NCI-H2171 treated with DMSO at 0.1 percent for 48 hours (cell line): ENCODE measurements at places on chromosomes 6 and 20.

DNA sequence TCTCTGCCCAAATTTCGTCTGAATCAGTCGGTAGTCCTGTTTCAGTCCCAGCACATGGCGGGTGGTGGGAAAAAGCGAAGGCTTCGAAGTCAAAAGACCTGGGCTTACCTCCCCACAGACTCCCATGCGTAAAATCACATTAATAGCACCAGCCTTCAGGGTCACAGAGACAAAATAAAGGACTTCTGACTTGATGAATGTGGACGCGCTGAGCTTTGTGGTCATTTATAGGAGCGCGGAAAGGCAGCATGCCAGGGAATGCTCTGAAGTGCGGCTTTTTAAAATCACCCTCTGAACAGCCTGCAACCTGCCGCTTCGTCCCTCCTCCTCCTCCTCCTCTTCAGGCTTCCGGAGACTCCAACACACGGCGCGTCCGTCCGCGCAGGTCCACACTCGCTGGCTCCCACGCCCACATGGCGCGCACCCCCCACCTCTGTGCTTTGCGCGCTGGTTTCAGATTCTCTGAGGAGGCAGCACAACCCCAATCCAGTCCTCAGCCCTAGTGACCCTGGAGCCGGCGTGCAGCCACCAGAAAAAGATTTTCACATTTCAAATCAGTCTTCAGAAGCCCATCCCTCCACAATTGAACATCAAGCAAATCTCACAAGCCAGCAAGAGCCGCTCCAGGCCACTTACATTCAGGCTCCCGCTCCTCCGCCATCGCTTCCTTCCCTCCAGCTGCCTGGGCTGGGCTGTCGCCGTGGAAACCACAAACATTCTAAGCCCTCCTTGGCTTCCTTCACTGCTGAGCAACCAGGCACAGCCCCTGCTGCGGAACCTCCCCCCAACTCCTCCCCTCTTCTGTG is at the start of gene C6orf118:
Gene C6orf118 (minus strand): TSS at position 680 of the 806 bp plus-strand sequence. CDS start 19 bp downstream, at position 661.
- DNase-seq, result peak; percentile 12

DNA sequence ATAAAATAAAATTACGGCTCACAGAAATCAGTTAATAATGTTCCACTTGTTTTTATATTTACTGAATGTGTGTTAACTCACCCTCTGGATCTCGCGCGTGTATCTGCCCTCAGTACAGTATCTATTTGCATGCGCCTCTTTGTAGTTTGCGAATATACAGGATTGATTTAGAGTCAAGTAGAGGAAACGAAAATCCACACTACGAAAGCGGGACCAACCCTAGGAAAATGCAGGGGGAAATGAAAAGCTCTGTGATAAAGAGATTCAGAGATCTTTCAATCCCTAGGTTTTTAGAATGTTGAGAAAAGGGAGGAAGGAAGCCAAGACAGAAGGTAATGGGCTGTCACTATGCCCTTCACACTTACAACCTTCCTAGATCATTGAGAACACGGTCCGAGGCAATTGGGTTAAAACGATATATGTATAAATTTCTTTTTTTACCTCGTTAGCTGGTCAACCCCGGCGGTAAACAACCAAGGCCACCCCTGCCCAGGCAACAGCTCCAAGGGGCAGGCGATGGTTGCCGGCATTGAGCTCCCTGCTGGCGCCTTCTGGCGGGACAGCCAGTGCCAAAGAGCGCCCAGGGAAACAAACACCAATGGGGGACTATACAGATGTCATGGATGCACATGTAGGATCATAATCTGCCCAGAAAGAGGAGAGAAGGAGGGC is 792 bp upstream of the FUT9 start:
- peak; percentile 94 for DNase-seq

DNA sequence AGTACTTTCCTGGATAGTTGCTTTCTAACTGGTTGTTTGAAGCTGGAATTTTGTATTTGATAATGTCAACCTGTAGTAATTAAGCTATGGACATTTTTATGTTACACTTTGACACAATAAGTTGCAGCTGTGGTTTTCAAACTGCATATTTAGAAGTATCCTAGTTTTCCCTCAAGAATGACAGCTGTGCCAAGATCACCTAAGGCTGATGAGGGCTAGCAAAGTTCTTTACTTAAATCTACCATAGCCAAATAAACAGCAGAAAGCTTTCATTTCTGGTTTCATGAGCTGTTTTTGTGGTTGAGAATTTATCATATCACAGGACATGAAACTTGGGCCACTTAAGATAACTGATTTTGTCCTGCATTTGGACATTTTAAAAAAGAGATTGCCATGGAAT is 30.6 kb downstream of the FAM229B start:
- no peak for DNase-seq

DNA sequence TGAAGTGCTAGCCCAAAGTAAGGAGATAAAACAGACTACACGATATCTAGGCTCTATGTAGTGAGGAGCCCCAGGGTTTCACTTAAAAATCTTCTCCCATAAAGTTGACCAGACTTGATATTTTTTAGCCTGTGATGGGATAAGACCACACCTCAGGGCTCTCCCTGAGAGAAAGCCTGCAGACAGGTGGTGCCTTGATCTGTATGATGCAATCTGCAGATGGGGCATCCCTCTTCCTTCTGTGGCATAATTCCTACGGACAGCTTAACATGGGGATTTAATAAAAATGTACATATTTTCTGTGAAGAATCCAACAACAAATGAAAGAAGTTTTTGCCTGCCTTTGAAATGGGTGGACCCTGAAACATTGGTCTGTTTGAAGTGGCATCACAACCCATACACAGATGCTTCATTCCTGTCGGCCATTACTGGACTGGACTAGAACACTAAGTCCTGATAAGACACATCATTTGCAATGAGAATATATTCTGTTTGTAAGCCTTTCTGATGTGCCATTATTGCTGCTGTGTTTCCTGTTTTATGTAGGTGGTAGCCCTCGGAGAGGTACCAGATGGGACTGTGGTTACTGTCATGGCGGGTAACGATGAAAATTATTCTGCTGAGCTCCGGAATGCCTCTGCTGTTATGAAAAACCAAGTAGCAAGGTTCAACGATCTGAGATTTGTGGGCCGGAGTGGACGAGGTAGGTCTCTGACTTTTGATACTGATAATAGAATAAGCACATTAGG is 53.8 kb upstream of the SUPT3H start:
- no peak for DNase-seq

GRCh38 chr6:169738204-169738975 is 13.0 kb downstream of the DYNLT2 start:
- peak; percentile 83 for DNase-seq

DNA sequence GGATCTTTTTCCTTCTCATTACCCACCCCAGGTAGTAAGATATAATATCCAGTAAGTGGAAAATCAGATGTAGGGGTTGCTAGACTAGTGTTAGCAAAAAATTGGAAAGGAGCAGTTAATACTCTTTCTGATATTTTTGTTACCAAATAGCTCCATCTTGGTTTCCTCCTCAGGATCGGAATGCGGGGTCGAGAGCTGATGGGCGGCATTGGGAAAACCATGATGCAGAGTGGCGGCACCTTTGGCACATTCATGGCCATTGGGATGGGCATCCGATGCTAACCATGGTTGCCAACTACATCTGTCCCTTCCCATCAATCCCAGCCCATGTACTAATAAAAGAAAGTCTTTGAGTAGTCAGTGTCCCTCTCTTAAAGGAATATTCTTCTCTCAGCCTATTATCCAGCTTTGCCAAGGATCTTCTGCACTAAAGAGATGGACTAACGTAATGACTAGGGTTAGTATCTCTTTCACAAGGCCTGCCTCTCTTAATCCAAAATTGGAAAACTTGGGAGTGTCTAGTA is 1.5 kb downstream of the ROMO1 start:
- no peak for DNase-seq

- peak; percentile 83 for DNase-seq
These were observed 52.6 kb upstream of the NAA20 start for GRCh38 chr20:19964289-19965265.

DNA sequence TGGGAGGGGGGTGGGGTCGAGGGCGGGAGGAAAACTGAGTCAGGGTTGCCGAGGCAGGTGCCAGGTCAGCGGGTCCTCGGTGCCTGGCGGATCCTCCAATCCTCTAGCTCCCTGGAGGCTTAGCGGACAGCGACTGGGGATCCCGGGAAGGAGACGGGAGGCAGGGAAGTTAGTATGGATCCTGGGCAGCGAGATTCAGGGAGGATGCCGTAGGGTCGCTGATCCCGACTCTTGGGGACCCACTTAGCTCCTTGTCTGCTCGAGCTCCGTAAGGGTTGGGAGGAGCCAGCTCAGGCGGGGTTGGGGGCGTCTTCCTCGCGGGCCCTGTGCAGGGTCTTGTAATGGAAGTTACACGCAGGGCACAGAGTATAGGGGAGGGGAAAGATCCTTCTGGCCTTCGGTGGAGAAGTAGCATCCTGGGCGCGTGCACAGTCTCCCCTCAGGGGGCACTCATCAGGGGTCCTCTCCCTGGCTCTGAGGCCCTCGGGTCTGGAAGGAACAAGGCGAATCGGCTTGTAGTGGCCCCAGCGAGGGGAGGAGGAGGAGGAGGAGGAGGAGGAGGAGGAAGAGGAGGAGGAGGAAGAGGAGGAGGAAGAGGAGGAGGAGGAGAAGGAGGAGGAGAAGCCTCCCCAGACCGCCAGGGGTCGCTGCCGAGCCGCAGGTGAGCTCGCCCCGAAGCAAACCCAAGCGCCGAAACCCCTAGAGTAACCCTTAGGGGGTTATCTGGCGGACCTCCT is 6.4 kb upstream of the SLC12A5 start:
- peak; percentile 67 for DNase-seq

DNA sequence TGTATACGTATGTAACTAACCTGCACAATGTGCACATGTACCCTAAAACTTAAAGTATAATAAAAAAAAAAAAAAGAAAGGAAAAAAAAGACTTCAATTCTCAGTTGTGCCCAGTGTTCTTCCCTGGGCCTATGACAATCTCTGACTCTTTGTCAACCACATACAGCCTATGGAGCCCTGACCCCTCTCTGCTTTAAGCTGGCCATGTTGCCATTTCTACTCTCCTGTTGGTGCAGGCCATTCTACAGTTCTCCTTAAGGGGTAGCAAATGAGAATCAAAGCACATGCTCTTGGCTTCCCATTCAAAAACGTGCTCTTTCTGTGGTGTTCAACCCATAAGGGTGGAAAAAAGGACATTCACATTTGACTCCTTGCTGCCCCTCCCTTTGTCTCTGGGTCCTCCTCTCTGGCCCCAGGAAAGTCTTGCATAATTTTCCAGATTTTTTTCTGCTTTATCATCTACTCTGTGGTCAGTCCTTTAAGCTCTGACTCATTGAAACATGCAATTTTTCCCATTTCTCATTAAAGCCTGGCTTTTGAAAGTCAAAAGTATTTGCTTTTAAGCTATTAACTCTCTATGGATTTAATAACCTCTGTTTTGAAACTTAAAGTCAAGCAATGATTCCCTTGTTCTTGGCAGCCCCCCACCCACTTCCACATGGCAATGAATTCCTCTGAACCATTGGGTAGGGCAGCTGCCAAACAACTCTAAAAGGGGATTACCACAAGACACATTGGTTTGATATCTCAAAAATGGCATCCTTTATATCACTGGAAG is 208.6 kb upstream of the MCHR2 start:
- DNase-seq, result no peak

DNA sequence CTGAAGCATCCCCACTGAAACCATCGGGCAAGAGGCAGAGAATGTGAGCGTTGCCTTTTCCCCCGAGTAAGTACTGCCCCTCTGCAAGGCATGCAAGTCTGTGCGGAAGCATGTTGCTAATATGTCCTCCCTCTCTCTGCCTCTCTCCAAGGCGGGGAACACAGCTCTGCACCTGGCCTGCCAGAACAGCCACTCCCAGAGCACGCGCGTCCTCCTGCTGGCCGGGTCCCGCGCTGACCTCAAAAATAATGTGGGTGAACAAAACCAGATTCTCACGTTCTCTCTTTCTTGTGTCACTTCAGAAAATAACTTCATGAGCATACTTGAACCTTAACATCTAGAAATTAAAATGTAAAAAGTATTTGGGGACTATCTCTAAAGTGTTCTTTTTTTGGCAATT is 26.4 kb downstream of the LYRM2 start:
- DNase-seq, result no peak

DNA sequence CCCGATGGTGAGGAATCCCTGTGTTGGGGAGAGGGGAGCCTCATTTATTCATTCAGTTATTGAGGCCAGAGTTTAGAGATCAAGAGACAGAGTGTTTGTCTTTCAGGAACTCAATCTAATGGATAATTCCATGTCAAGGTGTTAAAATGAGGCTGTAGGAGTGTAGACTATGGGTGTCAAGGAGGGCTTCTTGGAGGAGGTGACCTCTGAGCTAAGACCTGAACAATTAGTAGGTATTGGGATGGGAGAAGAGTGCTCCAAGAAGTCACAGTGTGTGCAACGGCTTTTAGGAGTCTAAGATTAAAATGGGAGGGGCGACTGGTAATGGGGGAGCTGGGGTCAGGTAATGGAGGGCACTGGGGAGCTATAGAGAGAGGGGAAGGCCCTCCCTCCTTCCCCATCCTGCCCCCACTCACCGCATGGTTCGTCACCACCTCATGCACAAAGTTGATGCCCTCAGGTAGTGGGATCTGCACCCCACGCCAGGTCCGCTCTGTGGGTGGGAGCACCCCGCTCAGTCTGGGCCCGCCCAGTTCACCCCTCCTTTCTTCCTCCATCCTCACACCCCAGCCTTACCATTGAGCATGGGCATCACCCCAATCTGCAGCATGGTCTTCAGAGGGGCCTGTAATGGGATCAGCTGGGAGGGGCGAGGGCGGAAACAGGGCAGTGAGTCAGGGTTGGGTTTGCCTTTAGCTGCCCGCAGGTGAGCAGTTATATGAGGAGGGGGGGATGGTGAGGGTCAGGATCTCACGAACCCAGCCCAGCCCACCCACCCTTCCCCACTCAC is 8.1 kb downstream of the CTSA start:
- DNase-seq, result no peak

- no peak for DNase-seq
These were observed 230.5 kb upstream of the KHDRBS2 start for GRCh38 chr6:62516291-62517141.

- no peak for DNase-seq
These were observed 109.0 kb upstream of the ZNF217 start for GRCh38 chr20:53702617-53703016.

- no peak for DNase-seq
These were observed 160.7 kb upstream of the ARID1B start for GRCh38 chr6:156616495-156616894.

DNA sequence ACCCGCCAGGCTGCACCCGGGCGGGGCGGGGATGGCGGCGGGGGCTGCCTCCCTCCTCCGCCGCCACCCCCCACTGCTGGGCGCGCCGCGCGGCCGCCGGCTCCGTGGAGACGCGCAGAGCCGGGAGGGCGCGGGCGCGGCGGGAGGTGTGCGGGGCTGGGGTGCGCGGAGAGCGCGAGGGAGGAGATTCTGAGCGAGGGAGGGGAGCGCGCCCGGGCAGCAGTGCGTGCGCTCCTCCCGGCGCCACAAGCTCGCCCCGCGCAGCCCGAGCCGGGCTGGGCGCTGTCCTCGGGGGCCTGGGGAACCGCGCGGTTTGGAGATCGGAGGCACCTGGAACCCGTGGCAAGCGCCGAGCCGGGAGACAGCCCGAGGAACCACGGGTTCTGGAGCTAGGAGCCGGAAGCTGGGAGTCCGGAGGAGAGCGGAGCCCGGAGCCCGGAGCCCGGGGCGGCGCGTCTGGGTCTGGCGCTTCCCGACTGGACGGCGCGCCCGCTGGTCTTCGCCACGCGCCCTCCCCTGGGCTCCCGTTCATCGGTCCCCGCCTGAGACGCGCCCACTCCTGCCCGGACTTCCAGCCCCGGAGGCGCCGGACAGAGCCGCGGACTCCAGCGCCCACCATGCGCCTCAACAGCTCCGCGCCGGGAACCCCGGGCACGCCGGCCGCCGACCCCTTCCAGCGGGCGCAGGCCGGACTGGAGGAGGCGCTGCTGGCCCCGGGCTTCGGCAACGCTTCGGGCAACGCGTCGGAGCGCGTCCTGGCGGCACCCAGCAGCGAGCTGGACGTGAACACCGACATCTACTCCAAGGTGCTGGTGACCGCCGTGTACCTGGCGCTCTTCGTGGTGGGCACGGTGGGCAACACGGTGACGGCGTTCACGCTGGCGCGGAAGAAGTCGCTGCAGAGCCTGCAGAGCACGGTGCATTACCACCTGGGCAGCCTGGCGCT is at the start of gene NTSR1:
Gene NTSR1 (plus strand): TSS at position 246 of the 946 bp plus-strand sequence. CDS start 372 bp downstream, at position 618.
- peak; percentile 13 for DNase-seq
